ENCODE measurements at places on chromosomes 5 and 9.

DNA sequence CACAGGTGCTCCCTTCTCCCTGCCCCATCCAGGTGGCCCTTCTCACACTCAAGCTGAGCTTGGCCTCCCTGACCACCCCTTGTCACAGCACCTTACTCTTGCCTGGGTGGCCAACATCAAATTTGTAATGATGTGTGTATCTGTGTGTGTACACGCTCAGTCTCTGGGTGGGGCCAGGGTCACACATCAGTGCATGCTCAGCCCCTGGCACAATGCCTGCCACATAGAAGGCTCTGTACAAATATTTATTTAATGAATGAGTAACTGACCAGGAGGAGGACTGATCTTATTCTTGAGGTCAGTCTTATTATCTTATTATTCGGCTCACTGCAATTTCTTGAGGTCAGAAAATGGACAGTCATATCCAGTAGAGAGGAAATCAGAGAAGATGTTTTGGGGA is 41.3 kb upstream of the HAND1 start:
- H3K27me3 ChIP-seq: peaks cover 79% of the 10 kb centered on the region
- no peak overlapping the region for H3K27ac ChIP-seq
- no peak overlapping the region for H3K4me3 ChIP-seq
- peaks cover 5% of the 10 kb centered on the region for H3K36me3 ChIP-seq

GRCh38 chr5:54278036-54278830 is 32.1 kb downstream of the ARL15 start:
- no peak overlapping the region for H3K4me3 ChIP-seq
- H3K27ac ChIP-seq: no peak overlapping the region
- DNase-seq: no peak
- peaks cover 20% of the 10 kb centered on the region for H3K4me1 ChIP-seq
- H3K36me3 ChIP-seq: peaks cover 2% of the 10 kb centered on the region

- no peaks in the 10 kb centered on the region for H3K36me3 ChIP-seq
- H3K27ac ChIP-seq: no peak overlapping the region
- no peaks in the 10 kb centered on the region for H3K27me3 ChIP-seq
- no peaks in the 10 kb centered on the region for H3K4me1 ChIP-seq
- no peak for DNase-seq
Measured at GRCh38 chr9:106689089-106689488, 173.9 kb upstream of the ZNF462 start.

DNA sequence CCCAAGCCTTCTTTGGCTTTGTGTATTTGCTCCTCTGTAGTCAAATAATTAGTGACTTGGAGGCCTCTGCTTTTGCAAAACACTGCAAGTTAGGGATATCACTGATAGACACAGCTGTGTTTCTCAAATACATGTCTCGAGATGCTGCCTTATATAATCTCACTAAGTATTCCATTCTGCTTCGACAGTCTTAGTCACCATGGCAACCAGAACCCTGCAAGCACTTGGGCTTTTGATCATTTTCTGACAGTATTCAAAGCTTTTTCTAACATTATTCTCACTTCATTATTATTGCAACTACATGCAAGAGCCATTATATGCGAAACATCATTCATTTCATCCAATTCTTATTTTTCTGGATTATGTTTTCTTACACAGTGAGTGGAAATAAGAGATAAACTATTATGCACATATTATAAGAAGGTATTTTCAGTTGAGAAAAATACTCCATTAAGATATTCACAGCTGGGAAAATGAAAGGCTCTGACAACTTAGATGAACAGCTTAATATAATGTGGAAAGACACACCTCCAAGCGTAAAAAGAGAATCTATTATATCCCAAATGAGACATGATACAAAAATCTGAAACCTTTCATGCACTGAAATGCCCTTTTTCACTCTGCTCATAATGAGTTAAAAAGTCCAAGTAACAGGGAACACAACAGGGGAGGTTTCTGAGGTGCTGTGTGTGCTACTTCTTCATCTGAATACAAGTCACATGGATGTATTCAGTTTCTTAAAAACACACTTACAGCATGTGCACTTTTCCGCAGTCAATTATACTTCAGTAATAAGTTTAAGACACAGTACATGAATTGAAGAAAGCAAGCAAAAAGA is 93.9 kb downstream of the SCAI start:
- no peaks in the 10 kb centered on the region for H3K4me1 ChIP-seq
- no peak for DNase-seq
- H3K4me3 ChIP-seq: no peak overlapping the region
- H3K27me3 ChIP-seq: no peaks in the 10 kb centered on the region

- no peak for DNase-seq
- H3K36me3 ChIP-seq: no peaks in the 10 kb centered on the region
- no peaks in the 10 kb centered on the region for H3K27me3 ChIP-seq
- H3K27ac ChIP-seq: no peak overlapping the region
- H3K4me1 ChIP-seq: no peaks in the 10 kb centered on the region
Measured at GRCh38 chr9:75500479-75500878, 390.0 kb upstream of the PCSK5 start.
